ENCODE measurements at places on chromosomes 5 and 9.
A peak's percentile ranks its signal among the peaks of the same experiment; 100 is the strongest.

GRCh38 chr5:139678751-139679750 lies 30.9 kb downstream of the CXXC5 start:
- peak; percentile 57 for DNase-seq

GRCh38 chr5:17670353-17670752 lies 36.1 kb downstream of the TAF11L14 start:
- DNase-seq: no peak

GRCh38 chr5:52674815-52675545 lies 112.7 kb upstream of the ITGA1 start:
- DNase-seq: peak; percentile 96

DNA sequence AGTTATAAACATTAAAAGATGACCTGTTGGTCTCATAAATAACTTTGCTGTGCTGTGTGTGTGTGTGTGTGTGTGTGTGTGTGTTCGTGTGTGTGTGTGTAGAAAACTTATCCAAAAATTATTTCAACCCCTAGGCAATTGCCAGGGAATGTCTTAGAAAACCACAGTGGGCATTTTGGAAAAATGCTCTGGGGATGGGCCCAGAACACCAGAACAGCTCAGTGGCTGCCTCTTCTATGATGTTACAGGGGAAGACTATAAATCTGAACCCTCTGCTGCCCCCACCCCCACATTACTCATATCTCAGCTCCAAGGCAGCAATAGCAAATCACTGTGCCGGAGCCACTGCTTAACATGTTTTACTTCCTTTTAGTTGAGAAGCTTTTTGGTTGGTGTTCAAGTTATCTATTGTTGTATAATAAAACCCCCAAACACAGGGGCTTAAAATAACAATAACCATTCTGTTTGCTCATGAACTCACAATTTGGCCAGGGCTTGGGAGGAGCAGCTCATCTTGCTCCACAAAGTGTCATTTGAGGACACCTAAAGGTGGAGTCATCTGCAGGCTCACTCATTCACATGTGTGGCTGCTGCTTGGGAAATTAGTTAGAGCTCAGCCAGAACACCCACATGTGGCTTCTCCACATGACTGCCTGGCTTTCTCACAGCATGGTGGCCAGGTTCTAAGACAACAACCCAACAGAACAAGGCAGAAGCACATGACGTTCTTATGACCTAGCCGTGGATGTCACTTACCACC lies 40.4 kb downstream of the ACTBL2 start:
- DNase-seq: peak; percentile 100

- DNase-seq: no peak
Measured at GRCh38 chr5:95543017-95543705, 11.6 kb downstream of the SKIC3 start.

GRCh38 chr5:67774786-67775185 lies 440.8 kb upstream of the PIK3R1 start:
- DNase-seq: no peak

GRCh38 chr5:155480731-155481131 lies 467.2 kb downstream of the KIF4B start:
- no peak for DNase-seq

GRCh38 chr5:136992796-136993489 lies 506.2 kb downstream of the SPOCK1 start:
- no peak for DNase-seq

DNA sequence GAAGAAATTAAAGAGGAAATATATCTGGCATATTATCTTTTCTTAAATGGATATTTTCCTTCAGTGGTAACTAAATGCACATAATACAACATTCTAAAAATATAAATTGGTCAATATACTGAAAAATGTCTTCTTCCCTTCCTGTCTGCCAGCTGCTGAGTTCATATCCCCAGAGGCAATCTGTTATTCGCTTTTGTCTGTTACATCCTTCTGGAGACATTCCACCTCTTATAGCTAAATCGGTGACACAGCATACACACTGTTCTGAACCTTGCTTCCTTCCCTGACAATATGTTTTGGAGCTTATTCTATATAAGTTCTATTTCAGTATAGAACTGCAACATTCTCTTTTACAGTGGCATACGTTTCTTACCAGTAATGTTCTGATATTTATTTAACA lies 147.8 kb downstream of the TENT4A start:
- no peak for DNase-seq

GRCh38 chr9:25225938-25226760 lies 452.1 kb downstream of the TUSC1 start:
- no peak for DNase-seq

- peak; percentile 73 for DNase-seq
Measured at GRCh38 chr5:134140530-134141201, 26.2 kb downstream of the TCF7 start.

- peak; percentile 85 for DNase-seq
Measured at GRCh38 chr5:173331956-173332479, 3.8 kb upstream of the STC2 start.

DNA sequence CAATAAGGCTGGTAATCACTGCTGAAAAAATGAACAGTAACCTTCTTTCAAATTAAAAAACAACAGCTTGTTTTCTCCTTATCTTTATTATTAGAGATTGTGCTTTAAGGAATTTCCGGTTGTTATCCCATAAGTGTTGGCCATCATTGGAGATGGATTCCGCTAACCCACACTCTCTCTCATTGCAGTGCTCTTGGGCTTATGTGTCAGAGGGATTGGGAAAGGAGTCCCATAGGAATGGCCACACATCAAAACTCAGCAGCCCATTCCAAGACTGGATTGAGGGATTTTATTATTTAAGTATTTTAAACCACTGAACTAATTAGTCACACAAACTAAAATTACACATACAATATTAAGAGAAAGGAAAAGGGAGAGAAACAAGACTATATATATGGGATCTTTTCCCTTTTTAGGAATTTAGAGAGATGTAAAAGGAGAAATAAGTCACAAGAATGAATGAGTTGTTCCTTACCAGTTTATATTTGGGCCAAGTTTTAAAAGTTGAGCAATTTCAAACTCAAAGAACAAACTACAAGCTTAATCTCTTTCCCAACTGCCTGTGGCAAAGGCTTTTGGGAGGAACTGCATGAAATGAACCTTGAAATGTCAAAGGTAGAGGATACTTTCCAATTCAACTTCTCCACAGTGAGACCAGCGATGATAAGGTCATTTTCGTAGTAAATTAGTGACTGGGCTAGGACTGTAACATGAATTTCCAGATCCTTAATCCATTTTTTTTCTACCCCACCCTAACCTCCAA lies 2.4 kb downstream of the SPINK6 start:
- DNase-seq: peak; percentile 21

DNA sequence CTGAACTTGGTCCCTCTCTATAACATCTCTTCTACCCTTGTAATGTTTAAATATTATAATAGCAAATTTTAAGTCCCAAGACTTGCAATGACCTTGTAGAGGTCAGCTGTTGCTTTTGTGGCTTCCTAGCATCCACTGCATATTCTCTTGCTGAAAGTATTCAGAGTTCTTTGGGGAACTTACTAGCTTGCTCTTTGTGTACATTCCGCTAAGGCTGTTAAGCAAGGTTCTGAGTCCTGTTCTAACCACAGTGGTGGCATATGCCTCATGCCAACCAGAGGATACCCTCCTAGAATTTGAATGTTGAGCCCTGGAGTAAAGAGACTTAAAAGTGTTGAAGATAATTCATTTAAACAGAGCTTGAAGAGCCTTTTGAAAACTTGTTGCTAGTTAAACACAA lies 570.9 kb downstream of the TLE1 start:
- no peak for DNase-seq

GRCh38 chr5:113029614-113030013 lies 53.0 kb downstream of the DCP2 start:
- DNase-seq: peak; percentile 94

DNA sequence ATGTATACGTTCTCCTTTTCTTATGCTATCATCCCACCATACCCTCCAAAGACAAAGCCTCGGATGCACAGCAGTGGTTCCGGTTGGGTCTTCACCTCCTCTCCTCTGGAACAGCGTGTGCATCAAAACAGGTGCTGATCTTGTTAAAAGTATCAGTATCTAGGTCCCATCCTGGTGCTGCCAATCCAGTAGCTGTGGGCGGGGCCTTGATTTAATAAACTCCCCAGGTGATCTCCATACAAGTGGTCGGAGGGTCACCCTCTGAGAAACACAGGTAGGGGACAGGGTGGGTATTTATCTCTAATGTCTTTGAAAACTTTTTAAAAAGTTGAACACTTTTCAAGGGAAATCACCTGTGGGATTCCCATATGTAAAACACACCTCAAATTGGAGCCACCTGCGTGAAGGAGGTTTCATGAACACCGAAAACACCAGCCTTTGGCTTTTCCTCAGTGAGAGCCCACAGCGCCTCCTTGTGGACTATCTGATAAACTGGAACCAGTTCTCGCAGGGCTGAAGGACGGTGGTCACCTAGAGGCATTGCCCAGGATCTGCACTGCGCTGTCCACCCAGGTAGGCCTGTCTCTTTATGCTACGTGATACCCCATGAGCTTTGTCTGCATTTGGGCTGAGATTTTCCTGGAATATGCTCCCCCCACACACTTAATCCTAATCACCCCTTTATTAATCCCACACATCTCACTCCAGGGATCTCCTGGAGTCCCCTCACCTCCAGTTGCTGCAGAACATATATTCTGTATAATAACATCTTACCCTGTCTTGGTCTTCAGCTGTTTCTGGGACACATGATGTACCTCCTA lies 80.5 kb upstream of the EPB41L4B start:
- peak; percentile 45 for DNase-seq

- DNase-seq: no peak
Measured at GRCh38 chr5:66248874-66249273, 104.8 kb downstream of the SREK1 start.

DNA sequence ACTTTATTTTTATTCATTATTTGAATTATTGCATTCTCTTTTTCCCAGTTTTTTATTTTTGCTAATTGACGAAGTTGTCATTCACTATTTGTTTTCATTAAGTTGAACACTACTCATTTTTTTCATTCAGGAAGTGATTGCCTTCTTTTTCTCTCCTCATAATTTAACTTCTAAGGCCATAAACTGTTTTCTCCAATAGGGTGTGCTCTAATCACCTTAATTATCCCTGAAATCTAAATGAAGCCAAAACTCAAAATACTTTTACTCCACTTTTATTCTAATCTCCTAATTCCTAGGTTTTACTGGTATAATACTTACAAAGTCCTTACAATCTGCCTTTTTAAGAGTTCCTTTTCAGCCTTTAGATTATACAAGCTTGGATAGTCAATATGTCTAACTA lies 2.9 kb upstream of the OR13C2 start:
- peak; percentile 8 for DNase-seq

DNA sequence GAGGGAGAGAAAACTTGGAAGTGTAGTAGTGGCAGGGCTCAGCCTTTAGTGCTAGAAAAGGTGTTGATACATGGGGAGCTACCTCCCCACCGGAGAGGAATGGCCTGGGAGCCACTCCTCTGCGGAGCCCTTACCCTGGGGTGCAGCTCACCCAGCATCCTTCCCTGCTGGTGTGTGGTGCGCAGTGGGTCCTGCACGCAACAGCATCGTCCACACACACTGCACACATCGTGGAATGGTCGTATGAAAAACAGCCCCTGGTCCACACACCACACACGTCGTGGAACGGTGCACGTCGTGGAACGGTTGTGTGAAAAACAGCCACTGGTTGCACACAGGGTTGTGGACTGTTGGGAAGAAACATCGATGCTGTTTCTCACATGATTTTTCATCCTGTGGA lies 16.1 kb upstream of the AHRR start:
- no peak for DNase-seq

DNA sequence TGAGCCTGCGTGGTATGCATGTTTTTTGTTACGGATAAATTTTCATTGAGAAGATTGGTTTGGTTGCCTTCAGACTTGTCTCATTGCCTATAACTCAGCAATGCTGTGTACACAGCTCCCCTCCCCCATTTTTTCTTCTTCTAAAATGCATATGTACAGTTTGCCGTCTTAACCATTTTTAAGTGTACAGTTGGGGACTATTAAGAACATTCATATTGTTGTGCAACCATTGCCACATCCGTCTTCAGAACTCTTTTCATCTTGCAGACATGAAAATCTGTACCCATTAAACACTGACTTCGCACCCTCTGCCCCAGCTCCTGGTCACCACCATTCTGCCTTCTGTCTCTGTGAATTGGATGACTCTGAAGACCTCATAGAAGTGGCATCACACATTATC lies 6.2 kb downstream of the EXOC3 start:
- DNase-seq: no peak

- peak; percentile 46 for DNase-seq
Measured at GRCh38 chr9:113343732-113344231, 3.7 kb upstream of the WDR31 start.

DNA sequence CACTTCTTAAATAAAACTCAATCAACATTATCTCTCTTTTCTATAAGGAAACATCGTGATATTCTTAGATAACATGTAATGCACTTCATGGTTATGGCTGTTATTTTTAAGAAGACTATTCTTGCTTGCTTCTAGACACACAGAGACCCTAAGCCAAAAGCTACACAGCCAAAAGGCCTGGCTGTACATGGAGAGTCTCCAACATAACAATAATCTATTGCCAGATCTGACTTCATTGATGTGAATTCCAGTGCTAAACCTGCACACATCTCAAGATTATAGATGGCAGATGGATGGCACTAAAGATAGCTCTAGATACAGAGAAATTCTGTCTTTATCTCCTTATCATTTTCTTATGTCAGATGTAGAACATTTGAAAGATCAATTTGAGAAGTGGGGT lies 811.6 kb upstream of the ZNF608 start:
- no peak for DNase-seq

DNA sequence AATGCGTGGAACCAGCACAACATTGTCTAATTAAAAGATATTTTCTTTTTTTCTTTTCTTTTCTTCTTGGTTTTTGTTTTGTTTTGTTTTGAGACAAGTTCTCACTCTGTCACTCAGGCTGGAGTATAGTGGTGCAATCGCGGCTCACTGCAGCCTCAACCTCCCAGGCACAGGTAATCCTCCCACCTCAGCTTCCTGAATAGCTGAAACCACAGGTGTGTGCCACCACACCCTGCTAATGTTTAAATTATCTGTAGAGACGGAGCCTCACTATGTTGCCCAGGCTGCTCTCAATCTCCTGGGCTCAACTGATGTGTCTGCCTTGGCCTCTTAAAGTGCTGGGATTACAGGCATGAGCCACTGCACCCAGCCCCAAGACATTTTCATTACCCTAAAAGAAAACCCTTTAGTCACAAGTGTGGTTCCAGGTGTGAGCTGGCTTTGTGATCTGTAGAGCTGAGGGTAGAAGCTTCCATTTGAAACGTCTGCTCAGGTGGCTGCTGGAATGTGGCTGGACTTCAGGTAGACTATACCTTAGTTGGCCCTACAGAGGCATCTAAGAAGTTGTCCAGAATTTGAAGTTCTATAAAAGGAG lies 19.1 kb upstream of the NEK6 start:
- DNase-seq: no peak

DNA sequence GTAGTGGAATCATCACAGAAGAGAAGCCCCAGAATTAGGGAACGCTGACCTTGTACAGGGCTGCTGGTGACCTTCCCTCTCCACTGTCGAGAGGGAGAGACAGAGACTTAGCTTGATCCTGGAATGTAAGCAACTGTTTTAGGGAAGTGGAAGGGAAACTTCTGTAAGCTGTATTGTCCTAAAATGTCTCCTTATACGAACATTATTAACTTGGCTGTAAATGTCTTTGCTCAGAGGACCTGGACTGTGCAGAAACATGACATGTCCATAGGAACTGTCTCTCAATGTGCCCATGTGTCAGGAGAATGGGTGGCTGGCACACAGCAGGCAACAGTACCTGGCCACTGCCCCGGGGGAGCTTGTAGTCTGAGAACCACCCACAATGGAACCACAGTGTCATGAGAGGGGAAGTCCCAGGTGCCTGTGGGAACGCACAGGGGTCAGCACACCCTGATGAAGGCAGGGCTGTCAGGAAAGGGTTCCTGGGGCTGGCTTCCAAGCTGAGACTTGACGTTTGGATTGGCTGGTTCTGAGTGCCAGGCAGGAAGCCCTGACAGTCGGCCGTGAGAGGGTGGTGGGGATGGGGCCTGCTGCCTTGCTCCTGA lies 34.0 kb downstream of the DAP start:
- DNase-seq: no peak
